T-helper 17 cell (primary cell): ENCODE measurements at places on chromosomes 5 and 9.

- no peak for DNase-seq
Observed at GRCh38 chr5:52356311-52356918, 431.3 kb upstream of the ITGA1 start.

GRCh38 chr5:150461231-150461630 lies 11.7 kb upstream of the RPS14 start:
- DNase-seq, result no peak

DNA sequence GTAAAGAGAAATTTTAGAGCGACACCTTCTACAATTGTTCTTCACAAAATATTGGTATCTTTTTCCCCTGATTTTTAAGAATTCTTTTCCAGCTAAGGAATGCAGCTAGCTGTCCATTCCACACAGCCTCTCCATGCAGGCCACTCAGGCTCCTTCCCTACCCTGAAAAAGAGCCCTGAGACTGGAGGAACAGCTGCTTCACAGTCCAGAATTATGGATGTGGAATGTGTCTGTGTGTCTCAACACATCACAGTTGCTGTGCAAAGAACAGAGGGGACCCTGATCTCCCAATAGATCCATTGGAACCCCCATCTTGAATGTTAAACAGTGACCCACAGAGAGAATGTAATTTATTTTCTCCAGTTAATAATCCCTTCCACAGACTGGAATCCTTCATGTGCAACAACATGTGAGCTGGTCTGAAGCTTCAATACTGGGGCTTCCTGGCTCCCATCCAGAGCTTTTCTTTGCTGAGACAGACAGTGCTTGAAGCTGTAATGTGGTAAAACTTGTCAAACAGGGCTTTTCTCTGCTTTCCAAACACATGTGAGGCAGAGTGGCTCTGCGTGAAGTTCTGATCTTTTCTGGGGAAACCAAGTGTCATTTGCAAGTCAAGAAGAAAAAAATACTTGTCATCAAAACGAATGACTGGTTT lies 53.3 kb upstream of the SMC5 start:
- DNase-seq, result no peak

- no peak for DNase-seq
Observed at GRCh38 chr5:40578501-40579451, 100.9 kb upstream of the PTGER4 start.

GRCh38 chr9:71806901-71807307 lies 38.6 kb upstream of the CEMIP2 start:
- DNase-seq, result peak; percentile 45

DNA sequence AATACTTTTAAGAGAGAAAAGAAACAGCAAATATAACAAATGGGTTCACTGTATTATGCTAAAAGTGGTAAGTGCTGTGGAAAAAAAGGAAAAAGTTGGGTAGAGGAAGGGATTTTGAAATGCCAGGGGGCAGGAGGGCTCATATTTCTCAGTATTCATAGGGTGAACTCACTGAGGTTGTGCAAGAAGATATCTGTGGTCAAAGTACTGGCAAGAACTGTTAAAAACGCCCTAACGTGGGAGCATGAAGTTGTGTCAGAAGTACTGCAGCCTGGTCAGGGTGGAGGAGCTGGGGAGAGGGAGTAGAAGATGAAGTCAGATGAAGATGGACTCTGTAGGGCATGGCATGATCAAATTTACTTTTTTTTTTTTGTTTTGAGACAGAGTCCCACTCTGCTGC lies 31.2 kb upstream of the SLC28A3 start:
- DNase-seq, result no peak

GRCh38 chr9:126377536-126377935 lies 50.9 kb downstream of the MVB12B start:
- DNase-seq, result no peak

DNA sequence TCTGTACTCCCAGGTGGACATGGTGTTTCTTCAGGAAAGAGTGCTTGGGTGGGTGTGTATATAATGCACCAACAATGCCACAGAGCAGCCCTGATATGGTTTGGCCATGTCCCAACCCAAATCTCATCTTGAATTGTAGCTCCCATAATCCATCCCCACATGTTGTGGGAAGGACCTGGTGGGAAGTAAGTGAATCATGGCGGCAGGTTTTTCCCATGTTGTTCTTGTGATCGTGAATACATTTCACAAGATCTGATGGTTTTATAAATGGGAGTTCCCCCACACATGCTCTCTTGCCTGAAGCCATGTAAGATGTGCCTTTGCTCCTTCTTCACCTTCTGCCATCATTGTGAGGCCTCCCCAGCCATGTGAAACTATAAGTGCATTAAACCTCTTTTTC lies 158.5 kb downstream of the NR3C1 start:
- DNase-seq, result no peak

DNA sequence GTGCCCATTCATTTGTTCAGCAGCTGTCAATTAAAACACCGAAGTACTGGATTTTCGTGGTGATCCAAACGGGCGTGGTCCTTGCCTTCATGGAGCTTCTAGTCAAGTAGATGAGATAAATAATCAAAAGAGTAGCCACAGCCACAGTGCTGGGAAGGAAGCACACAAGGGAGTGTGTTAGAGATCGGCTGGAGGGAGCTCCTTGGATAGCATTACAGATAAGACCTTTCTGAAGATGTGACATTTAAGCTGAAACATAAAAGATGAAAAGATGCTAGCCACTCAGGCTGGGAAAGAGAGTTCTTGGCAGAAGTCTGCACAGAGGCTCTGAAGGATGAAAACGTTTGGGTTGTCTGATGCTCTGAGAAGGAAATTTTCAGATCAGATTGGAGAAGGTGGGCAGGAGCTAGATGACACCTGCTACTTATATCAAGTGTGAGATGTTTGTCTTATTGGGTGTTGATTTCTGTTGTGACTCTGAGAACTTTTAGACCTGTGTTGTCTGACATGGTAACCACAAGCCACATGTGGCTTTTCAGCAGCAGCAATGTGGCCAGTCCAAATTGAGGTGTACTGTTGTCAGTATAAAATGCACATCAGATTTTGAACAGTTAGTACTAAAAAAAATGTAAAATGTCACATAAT lies 123.9 kb downstream of the TLE4 start:
- DNase-seq, result no peak

DNA sequence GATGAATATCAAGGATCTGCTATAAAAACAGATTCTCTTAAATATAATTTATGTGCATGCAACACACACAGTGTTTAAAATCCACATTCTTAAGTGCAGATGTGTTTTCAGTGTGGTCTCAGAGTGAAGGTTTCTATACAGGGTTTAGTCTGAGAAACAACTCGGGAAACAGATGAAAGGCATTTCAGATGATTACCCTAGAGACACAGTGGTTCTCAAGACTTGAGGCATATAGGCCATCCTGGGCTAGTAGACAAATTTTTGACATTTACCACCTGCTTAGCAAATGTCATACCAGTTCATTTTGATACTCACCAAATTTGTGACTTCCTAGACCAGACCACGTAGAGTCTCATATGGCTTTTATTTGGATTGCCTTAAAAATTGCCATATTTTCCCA lies 216.5 kb downstream of the ARL15 start:
- DNase-seq, result no peak

- no peak for DNase-seq
Observed at GRCh38 chr9:120676767-120677402, 37.4 kb downstream of the MEGF9 start.

- DNase-seq, result no peak
Observed at GRCh38 chr5:91469517-91470165, 86.5 kb upstream of the ARRDC3 start.

- DNase-seq, result no peak
Observed at GRCh38 chr9:115373000-115373709, 255.2 kb upstream of the TNC start.

GRCh38 chr5:33888587-33888986 lies 3.2 kb downstream of the ADAMTS12 start:
- DNase-seq, result no peak

- DNase-seq, result no peak
Observed at GRCh38 chr5:169022718-169023117, 278.2 kb downstream of the SLIT3 start.

- DNase-seq, result no peak
Observed at GRCh38 chr5:40477856-40478546, 201.7 kb upstream of the PTGER4 start.

GRCh38 chr5:170225326-170226128 lies 7.3 kb upstream of the C5orf58 start:
- peak; percentile 41 for DNase-seq

DNA sequence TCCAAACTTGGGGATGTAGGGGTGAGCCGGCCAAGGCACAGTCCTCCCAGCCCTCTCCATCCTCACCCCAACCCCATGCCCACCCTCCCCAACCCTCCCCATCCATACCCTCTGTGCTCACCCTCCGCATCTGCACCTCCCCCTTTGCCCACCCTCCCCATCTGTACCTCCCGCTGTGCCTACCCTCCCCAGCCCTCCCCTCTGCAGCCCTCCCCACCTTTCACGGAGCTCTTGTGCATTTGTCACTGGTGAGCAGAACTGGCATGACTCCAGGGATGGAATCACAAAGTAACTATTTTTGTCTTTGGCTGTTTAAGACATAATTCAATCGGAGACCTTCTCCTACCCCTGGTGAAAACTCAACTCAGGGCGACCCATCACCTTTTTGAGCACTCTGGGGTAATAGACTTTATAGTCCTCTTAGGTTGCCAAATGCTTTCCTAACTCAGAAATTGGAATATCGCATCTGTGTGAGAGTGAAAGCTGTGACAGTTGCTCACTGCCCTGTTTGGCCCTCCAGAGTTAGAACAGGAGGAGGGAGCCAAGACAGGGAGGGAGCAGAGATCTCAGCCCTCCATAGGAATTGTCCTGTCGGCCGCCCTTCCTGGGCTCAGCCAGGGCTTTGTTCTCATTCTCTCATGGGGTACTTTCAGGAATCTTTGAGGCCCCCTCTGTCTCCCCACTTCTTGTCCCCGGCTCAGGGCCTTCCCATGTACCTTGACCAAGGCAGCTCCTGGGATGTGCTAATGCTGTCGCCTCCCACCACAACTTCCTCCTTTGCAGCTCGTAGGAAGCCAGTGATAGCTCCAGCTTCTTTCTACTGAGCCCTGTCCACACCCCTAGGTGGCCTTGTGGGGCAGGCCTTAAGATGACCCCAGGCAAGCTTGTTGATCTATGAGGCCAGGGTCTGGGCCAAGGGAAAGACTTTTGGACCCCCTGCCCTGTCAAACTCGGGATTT lies 36.2 kb downstream of the OTULIN start:
- DNase-seq, result no peak

DNA sequence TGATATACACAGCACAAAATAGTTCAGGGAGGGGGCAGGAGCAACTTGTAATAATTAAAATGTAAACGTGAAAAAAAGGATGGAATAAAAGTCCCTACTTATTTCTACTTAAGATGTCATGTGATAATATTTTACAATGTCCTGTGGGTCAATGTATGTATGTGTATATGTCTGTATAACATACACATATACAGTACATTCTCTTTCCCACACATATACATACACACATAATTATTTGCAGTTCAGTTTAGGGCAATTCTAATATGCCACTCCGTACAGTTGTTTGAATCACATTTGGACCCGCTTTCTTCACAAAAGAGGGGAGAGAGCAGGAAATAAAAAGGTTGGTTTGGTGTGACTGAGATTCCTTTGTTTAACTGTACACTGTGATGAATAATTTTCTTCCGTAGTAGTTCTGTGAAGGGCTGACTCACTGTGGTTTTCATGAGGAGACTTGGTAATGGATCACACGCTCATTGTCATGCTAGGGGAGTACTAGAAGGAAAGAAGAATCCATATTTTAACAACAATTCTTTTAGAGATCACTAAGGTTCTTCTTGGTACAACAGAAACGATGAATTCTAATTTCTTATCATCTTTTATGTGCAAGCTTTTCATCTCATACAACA lies 26.2 kb upstream of the ACOT12 start:
- no peak for DNase-seq

DNA sequence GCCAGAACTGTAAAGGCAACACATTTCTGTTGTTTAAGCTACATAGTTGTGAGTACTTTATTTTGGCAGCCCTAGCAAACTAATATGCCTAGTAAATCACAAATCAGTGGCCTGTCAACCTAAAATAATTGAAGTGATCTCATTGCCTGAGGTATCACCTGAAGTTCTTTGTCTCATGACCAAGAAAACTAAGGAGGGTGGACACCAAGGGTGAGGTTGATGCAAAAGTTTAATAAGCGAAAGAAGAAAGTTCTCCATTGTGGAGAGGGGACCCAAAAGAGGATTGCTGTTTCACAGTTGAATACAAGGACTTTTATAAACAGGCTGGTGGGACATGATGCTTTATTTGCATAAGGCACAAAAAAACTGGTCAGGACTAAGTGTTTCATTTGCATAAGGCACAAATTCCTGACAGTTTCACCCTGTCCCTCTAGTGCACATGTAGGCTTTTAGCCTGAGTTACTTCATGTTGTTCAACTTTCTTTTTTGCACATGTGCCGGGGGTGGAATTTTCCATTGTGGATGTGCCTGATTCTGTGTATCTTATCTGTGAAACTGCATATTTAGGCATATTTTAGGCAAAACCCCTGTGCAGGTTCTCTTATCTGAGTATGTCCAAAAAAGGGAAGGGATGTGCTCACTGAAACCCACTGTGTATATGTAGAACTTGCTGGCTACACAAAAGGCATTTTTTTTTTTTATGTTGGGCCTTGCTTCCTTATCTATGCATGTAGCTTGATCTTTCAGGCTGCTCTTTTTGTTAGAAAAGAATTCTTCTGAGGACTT lies 108.6 kb upstream of the RAI14 start:
- no peak for DNase-seq

- no peak for DNase-seq
Observed at GRCh38 chr5:113217619-113218184, 217.1 kb downstream of the TSSK1B start.

DNA sequence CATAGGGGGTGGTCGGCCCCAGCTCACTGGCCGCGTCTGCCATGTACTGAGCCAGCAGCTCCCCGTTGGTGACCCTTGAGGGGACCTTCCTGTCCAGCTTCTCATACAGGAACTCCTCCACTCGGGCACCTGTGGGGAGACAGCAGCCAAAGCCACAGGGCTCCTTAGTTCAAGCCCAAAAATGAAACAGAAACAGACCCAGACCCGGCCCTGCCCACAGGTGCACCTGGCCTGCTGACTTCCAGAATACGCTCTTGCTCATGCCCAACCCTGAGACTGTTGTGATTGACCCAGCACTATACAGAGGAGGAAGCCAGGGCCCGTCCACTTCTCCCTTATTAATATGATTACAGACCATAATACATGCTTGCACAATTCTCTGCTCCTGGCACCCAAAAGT lies 7.0 kb downstream of the SH3GLB2 start:
- no peak for DNase-seq

GRCh38 chr5:16889203-16889971 lies 46.7 kb downstream of the MYO10 start:
- DNase-seq, result no peak

GRCh38 chr5:115531380-115531779 lies 13.2 kb downstream of the FEM1C start:
- no peak for DNase-seq

DNA sequence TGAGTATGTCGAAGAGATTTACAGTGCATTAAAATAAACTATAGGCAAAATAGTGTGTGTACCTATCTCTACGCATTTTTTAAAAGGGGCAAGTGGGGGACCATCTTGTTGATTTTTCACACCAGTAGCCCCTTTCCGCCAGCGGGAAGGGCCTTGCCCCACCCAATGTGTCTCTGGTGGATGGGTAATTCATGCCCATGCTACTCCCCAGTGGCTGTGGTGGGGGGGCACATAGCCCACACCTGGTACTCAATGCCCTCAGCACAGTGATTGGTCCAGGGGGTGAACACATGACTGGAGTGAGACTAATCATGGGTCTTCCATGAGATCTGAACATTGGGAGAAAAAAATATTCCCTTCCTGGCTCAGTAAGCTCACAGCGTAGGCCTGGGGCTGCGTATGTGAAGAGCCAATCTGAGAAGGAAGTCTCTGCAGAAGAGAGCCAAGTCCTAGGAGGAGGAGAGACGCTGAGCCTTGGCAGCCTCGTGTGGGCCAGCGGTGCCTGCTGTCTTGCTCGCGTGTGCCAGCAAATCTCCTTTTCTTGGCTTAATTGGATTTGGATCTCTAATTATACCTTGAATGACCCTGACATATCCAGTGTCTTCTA lies 103.4 kb downstream of the ADAMTS2 start:
- DNase-seq, result no peak
